ENCODE measurements at places on chromosomes 2 and 18. TPM values are rescaled to one million over a fixed set of nuclear protein-coding genes. Genes with fewer than 3 reads are reported as not detected.

Gene EVX2
- total RNA-seq: not detected

Gene DYNC2LI1
- 16.1 TPM for total RNA-seq

Gene LYG2
- not detected for total RNA-seq

Gene CARF
- total RNA-seq: 1.5 TPM

Gene SERPINB10
- not detected for total RNA-seq

Gene ANKRD23
- total RNA-seq: 1.4 TPM

Gene IL37
- not detected for total RNA-seq

Gene NBAS
- 16.9 TPM for total RNA-seq

Gene TRAK2
- 17.3 TPM for total RNA-seq

Gene PDCL3
- total RNA-seq: 39.7 TPM

Gene KCNE4
- total RNA-seq: 0.46 TPM

Gene CHST9
- not detected for total RNA-seq

Gene MREG
- 3.9 TPM for total RNA-seq

Gene PTPRN
- 1.4 TPM for total RNA-seq

Gene SOCS6
- 28.2 TPM for total RNA-seq

Gene ABCG8
- not detected for total RNA-seq

Gene HEATR5B
- total RNA-seq: 4.8 TPM

Gene COL6A3
- 0.29 TPM for total RNA-seq

Gene ATOH8
- total RNA-seq: 16.6 TPM

Gene MOCOS
- total RNA-seq: 2.7 TPM

Gene LYPD6B
- total RNA-seq: 0.07 TPM

Gene B3GNT7
- 3.0 TPM for total RNA-seq

Gene CD207
- 0.07 TPM for total RNA-seq

Gene FER1L5
- not detected for total RNA-seq

Gene CFAP221
- 0.22 TPM for total RNA-seq

Gene RESP18
- not detected for total RNA-seq

Gene SERPINB2
- total RNA-seq: 0.11 TPM

Gene BCL2
- total RNA-seq: 0.51 TPM

Gene COLEC12
- total RNA-seq: 0.03 TPM
